ENCODE measurements at places on chromosomes 16 and 17. TPM values are rescaled to one million over a fixed set of nuclear protein-coding genes. Genes with fewer than 3 reads are reported as not detected.

The TMEM88 gene
- 5.8 TPM for total RNA-seq

The KRTAP16-1 gene
- not detected for total RNA-seq

The SKAP1 gene
- total RNA-seq, result not detected

The TLCD3B gene
- 0.13 TPM for total RNA-seq

The CBX2 gene
- 9.5 TPM for total RNA-seq

The FADS6 gene
- not detected for total RNA-seq

The ZNF19 gene
- 1.6 TPM for total RNA-seq

The ZG16 gene
- not detected for total RNA-seq

The UTP4 gene
- total RNA-seq, result 19.6 TPM

The FBXW10 gene
- under 0.01 TPM for total RNA-seq

The ADAM11 gene
- total RNA-seq, result 0.25 TPM

The SLC52A1 gene
- 0.07 TPM for total RNA-seq

The TBC1D3H gene
- not detected for total RNA-seq

The UMOD gene
- not detected for total RNA-seq

The RDM1 gene
- total RNA-seq, result 0.26 TPM

The GALR2 gene
- 0.07 TPM for total RNA-seq

The GRIN2A gene
- total RNA-seq, result not detected

The BFAR gene
- 91.9 TPM for total RNA-seq

The CCL7 gene
- total RNA-seq, result 0.11 TPM

The CNP gene
- 75.4 TPM for total RNA-seq

The GFAP gene
- total RNA-seq, result 0.35 TPM

The ZNF594 gene
- total RNA-seq, result 2.0 TPM

The OR2C1 gene
- not detected for total RNA-seq

The TAC4 gene
- not detected for total RNA-seq

The MYO15B gene
- 1.6 TPM for total RNA-seq

The TNK1 gene
- total RNA-seq, result 0.26 TPM

The RAB37 gene
- total RNA-seq, result 0.53 TPM

The CACNG3 gene
- total RNA-seq, result not detected

The MYCBPAP gene
- total RNA-seq, result 0.46 TPM

The SLC9A5 gene
- total RNA-seq, result 0.99 TPM

The APRT gene
- total RNA-seq, result 104 TPM

The PRDM7 gene
- not detected for total RNA-seq

The TMEM114 gene
- total RNA-seq, result not detected

The CPNE7 gene
- 5.7 TPM for total RNA-seq

The TBC1D3E gene
- total RNA-seq, result not detected

The ZNF597 gene
- 2.2 TPM for total RNA-seq

The MRM1 gene
- 7.3 TPM for total RNA-seq

The PRSS36 gene
- total RNA-seq, result 0.49 TPM

The NPIPB9 gene
- 0.99 TPM for total RNA-seq

The GP1BA gene
- not detected for total RNA-seq

The ABCC6 gene
- 0.14 TPM for total RNA-seq

The TBC1D3K gene
- not detected for total RNA-seq

The TNFRSF13B gene
- not detected for total RNA-seq

The ETV4 gene
- total RNA-seq, result 8.6 TPM

The PITPNM3 gene
- 0.74 TPM for total RNA-seq

The TBC1D3D gene
- not detected for total RNA-seq

The OTOP3 gene
- not detected for total RNA-seq

The CA4 gene
- total RNA-seq, result 0.20 TPM

The METTL16 gene
- 18.1 TPM for total RNA-seq

The SEZ6L2 gene
- 0.53 TPM for total RNA-seq

The RNF43 gene
- total RNA-seq, result 0.13 TPM

The CCL18 gene
- not detected for total RNA-seq

The LRRC37A gene
- total RNA-seq, result 2.5 TPM

The GNG13 gene
- total RNA-seq, result not detected

The CFAP97D1 gene
- under 0.01 TPM for total RNA-seq
